Psoas muscle (tissue), 8 donors: ENCODE measurements at places on chromosomes 4 and X. TPM values are rescaled to one million over a fixed set of nuclear protein-coding genes. Genes with fewer than 3 reads are reported as not detected.

DNA sequence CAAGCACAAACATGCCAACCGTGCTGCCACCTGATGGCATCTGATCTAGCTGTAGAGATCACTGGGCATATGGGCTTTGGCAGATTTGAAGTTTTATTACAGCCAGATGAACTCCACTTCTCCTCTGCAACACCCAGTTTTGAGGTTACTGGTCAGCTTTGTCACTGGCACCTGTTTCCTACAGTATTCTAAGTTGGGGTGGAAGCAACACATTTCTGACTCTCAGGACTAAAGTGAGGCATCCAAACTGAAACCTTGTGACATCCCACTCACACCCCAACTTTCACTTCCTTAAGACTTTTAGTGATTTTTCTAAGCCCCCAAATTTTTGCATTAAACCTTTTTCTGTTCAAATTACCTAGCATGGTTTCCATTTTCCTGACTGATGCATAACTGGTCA is 115.1 kb upstream of the PCDH18 start:
- no peak for DNase-seq

GRCh38 chr4:85909851-85910250 is 434.9 kb downstream of the ARHGAP24 start:
- peak; percentile 52 for DNase-seq

The ZIC3 gene
- not detected for total RNA-seq

DNA sequence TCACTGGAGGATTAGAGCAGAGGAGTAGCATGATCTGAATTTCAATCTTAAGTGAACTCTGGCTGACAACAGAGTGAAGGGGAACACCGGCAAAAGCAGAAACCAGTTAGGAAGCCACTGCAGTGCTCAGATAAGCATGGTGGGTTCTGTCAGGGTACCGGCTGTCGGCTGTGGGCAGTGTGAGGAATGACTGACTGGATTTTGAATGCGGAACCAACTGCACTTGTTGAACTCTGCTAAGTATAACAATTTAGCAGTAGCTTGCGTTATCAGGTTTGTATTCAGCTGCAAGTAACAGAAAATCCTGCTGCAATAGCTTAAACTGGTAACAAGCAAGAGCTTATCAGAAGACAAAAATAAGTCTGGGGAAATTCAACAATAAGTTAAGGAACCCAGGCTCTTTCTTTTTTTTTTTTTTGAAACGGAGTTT is 5.2 kb downstream of the HTT start:
- no peak for DNase-seq

The ARHGAP10 gene
- total RNA-seq, result 37.3 TPM

GRCh38 chr4:86050496-86050895 is 309.4 kb downstream of the MAPK10 start:
- no peak for DNase-seq
